NCI-H1436 (cell line): ENCODE measurements at places on chromosomes 7 and 10.

GRCh38 chr10:963186-963585 is 25.0 kb upstream of the GTPBP4 start:
- no peak for DNase-seq

DNA sequence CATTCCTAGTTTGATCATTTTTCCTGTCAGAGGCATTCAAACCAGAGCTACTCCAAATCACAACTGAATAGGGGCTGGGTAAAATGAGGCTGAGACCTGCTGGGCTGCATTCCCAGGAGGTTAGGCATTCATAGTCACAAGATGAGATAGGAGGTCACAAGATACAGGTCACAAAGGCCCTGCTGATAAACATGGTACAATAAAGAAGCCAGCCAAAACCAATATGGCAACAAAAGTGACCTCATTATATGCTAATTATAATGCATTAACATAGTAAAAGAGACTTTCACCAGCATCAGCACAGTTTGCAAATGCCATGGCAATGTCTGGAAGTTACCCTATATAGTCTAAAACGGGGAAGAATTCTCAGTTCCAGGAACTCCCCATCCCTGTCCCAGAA is 37.3 kb downstream of the TWIST1 start:
- DNase-seq, result no peak

DNA sequence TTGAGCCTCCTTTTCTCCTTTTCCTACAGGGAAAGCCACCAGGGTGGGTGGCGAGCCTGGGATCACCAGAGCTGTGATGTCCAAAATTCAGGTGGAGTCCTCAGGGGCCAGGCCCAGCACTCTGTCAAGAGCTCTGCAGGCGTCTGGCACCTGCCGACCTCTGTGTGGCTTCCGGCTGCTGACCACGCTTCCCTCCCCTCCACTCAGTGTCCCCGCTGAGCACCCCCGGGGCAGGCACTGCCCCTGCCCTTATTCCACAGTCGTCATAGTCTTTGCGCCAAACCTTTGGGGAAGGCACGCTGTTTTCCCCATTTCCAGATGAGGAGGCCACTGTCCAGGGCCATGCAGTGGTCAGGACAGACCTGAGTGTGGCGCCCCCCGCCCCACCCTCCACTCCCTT is 7.5 kb downstream of the MTG1 start:
- no peak for DNase-seq

GRCh38 chr7:43766564-43766963 is 8.1 kb downstream of the BLVRA start:
- DNase-seq, result no peak

- no peak for DNase-seq
These were observed 52.8 kb downstream of the ZNF438 start for GRCh38 chr10:30978843-30979242.

- DNase-seq, result peak; percentile 65
These were observed 190.4 kb downstream of the DGKI start for GRCh38 chr7:137656227-137656849.

GRCh38 chr10:5476918-5477525 is 22.3 kb downstream of the CALML5 start:
- DNase-seq, result no peak

- no peak for DNase-seq
These were observed 40.6 kb downstream of the OSBPL3 start for GRCh38 chr7:24939416-24939815.

DNA sequence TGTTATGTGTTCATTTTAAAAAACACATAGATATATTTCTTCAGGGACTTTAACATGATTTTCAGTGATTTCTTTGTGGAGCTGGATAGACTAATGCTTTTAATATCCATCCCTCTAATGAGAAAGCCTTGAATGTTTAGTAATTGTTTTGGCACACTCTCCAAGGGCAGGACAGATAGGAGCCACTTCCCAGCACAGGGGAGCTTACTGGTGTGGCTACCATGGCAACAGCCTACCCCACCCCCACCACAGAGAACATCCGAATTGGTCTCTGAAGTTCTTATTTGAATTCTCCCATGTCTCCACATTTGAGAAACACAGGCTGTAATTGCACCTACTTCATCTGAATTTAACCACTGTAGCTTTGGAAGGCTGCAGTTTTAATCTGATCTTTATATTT is 87.7 kb downstream of the PRKG1 start:
- DNase-seq, result no peak

- no peak for DNase-seq
These were observed 833.7 kb downstream of the GRM8 start for GRCh38 chr7:126419047-126419446.

GRCh38 chr7:29297194-29297890 is 102.8 kb downstream of the CHN2 start:
- peak; percentile 28 for DNase-seq

DNA sequence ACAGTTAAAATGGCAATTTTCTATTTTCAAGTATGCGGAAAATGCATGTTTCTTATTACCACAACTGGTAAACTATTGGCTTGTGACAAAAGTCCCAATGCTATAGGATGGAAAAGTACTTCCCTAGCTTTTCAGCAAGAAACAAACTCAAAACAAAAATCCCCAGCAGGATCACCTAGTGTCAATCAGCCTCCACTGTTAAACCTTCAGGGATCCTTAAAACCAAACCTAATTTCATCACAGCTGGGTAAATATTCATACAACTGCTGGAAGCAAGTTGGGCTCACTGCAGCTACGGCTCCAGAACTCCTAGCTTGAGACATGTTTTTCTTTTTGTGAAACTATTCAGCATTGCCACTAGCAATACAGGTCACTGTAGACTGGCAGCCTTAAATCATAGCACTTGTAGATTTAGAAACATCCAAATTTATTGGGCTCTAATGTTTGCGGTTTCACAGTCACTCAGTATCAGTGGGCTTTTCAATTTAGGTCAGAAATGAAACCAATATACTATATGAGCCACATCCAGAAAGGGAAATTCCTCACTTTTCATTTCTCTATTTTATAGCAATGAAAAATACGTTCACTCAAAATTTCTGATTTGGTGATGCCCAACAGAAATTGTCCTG is 145.2 kb upstream of the ANK3 start:
- no peak for DNase-seq

DNA sequence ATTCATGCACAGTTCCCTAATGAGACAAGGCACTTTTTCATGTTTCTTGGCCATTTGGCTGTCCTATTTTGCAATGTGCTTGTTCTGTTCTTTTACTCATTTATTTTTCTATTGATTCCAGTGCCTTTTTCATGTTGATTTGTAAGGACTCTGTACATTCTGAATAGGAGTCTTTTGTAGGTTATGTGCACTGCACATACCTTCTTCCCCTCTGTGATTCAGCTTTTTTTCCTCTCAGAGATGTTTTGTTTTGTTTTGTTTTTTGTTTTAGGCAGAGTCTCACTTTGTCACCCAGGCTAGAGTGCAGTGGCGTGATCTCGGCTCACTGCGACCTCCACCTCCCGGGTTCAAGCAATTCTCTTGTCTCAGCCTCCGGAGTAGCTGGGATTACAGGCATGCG is 59.7 kb downstream of the KCNH2 start:
- no peak for DNase-seq

- no peak for DNase-seq
These were observed 92.3 kb downstream of the TNS3 start for GRCh38 chr7:47489624-47490023.

DNA sequence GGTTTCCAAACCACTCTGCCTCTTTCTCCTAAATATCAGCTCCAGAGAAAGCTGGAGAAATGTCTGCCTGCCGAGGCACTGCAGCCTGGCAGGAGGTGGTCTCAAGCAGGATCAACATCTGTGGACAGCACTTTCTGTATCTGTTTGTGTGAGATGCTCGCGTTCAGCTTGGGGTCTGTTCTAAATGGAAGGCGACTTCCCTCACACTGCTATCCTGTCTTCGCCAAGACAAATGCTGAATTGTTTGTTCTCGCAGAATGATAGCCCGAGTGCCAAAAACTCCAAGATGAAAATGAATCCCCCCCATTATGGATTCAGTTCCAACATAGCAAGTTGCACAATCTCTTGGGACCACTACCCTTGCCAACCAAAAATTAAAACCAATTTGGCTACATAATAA is 72.2 kb upstream of the PALS2 start:
- DNase-seq, result no peak
